NCI-H187 (cell line): ENCODE measurements at places on chromosomes 2 and 18.

- no peak for DNase-seq
Measured at GRCh38 chr18:21257386-21257785, 15.4 kb downstream of the GREB1L start.

DNA sequence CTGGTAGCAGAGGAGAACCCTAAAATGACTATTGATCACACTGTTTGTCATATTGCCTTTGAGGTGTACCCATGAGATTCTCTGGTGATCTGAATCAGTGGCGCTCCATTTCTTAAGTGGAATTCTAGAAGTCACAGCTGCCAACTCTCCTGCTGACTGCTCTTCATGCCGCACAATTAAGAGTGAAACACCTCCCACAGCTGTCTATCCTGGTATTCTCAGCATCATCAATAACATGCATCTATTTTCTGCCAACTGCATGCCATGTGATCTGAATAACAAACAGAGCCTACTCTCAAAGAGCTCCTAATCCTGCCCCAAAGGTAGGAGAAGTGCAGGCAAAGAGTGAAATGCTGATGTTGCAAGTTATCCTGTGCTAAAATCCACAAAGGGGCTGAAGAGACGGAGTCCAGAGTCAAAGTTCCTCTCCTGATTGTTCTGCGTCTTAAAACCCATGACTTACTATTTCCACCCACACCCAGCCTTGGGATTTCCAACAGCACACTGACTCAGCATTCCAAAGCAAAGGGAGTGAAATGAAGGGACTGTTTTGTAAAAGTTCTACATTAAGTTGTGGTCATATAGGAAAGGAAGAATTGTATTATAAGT, 13.7 kb upstream of the DAPL1 start:
- DNase-seq = no peak

DNA sequence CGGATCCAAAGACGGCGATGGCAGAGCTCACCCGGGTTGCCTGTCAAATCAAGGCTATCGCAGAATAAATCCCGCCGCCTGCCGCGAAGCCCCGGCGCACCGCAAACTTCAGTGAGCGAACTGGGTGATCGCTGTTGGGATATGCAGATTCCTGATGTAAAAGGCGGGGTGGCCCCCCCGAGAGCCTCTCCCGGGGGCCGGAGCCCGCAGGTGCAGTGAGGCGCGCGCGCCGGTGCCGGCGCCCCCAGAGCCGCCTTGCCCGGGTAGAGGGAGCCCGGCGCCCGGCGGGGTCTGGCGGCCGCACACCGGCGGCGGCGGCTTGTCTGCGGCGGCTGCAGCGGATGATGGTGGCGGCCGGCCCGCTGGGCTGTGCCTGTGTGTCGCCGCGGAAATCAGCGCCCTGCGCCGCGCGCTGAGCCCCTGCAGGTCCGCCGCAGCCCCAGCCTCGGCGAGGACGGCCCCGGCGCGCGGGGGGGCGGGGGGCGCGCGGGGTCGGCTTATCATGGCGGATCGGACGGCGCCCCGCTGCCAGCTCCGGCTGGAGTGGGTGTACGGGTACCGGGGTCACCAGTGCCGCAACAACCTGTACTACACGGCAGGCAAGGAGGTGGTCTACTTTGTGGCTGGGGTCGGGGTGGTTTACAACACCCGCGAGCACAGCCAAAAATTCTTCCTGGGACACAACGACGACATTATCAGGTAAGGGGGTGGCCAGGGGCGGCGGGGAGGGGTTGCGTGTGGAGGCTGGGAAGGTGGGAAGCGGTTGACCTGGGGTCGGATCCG, 1.3 kb downstream of the EML6 start:
- peak; percentile 53 for DNase-seq

- DNase-seq = no peak
Measured at GRCh38 chr2:42142547-42143184, 26.5 kb upstream of the EML4 start.

DNA sequence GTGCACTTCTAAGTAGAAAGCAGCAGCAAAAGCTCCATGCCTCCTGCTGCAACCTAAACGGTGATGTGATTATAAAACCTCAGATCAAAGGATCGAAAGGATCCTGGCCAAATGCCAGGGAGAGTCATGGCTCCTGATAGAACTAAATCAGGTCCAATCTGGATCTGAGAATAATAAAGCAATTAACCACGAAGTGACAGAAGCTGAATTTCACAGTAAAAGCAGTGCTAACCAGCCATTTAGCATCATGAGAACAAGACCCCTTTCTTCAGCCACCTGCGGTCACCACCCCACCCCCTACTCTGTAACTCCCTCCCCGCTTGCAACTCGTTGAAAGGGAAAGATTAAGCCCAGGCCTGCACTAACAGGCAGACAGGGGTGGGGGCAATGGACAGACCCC, 748.7 kb downstream of the BCL11A start:
- DNase-seq = no peak

GRCh38 chr2:88606371-88607030, 20.8 kb downstream of the EIF2AK3 start:
- no peak for DNase-seq

- DNase-seq = no peak
Measured at GRCh38 chr2:230823264-230823964, 41.3 kb upstream of the ITM2C start.

DNA sequence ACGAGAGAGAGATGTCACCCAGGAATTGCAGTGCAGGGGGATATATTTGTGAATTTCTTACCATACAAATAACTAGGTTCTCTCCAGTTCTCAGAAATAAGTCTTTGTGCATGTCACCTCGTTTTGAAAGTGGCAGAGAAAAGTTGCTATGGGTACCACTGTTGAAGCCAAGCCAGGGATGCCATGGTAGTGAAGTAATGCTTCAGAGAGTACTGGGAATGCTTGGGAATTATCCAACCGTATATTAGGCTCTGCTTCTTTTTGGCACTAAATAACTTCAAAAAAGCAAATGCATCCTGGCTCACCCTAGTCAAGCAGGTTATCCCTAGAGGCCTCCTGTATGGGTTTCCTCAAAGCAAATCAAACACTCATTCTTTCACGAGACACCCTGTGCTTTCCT, 50.7 kb upstream of the DDX18 start:
- no peak for DNase-seq

- no peak for DNase-seq
Measured at GRCh38 chr2:23199115-23199918, 185.7 kb upstream of the KLHL29 start.

- DNase-seq = no peak
Measured at GRCh38 chr18:73691624-73692023, 456.0 kb downstream of the FBXO15 start.

- DNase-seq = no peak
Measured at GRCh38 chr2:152402780-152403759, 68.1 kb downstream of the FMNL2 start.

- no peak for DNase-seq
Measured at GRCh38 chr2:12605936-12606335, 110.8 kb upstream of the TRIB2 start.

- DNase-seq = no peak
Measured at GRCh38 chr18:74378179-74378682, 62.6 kb downstream of the C18orf63 start.

DNA sequence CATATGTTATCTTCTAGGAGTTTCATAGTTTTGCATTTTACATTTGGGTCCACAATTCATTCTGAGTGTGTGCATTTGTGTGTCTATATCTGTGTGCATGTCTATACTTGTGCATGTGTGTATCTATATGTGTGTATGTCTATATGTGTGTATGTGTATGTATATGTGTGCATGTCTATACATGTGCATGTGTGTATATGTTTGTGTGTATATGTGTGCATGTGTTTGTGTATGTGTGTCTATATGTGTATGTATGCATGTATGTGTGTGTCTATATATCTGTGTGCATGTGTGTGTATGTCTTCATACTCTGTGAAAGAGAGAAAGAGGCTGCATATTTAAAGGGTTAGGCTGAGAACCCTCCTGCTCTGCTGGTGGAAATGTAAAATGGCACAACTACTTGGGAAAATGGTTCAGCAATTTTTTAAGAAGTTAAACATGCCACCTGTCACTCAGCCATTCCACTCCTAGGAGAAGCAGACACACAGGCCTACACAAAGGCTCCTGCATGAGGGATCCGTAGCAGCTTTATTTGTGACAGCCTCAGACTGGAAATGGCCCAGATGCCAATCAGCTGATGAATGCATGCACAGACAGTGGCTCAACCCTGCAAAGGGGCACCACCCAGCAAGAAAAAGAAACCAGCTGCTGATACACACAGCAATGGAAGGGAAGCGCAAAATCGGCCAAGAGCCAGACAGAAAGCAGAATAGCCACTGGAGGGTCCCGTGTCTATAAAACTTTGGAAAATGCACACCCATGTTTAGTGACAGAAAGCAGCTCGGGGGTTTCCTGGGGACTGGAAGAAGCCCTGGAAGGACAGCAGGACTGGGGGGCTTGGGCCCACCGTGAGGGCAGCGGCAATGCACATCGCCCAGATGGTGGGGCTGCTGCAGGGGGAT, 146.8 kb downstream of the SEPTIN10 start:
- DNase-seq = peak; percentile 14

DNA sequence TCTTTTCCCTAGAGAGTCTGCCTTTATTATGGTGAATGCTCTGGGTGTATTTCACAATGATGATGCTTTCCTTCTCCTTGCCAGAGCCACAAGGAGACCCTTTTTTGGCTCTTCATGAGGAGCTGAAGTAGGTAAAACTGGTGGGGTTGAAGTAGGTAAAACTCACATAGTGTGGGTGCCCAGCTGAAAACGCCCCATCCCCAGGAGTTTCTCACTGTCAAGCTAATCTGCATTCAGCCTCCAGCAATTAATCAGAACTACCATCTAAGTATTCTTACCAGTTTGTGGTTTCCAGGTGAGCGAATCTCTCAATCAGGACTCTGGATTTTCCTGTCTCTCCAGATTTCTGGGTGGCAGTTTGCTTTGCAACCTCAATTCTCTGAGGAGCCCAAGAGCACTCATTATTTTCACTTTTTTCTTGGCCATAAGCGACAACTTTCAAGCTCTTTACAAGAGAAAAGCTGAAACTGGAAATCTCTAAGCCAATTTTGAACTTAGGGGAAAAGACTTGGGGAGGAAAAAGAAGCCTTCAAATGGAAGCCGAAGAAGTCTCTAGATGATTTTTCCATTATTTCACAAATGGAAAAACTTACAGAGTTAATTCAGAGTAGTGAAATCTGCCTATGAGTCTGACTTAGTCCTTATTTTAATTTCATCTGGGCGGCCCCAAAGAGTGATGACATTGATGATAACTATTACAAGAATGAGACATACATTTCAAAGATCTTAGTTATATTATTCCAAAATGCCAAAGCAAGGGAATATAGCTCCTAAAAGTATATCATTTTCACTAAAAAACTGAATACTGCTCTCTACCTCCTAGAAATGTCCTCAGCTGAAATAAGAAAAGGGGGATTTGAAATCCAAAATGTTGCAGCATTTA, 121.4 kb upstream of the MAP3K20 start:
- DNase-seq = no peak

DNA sequence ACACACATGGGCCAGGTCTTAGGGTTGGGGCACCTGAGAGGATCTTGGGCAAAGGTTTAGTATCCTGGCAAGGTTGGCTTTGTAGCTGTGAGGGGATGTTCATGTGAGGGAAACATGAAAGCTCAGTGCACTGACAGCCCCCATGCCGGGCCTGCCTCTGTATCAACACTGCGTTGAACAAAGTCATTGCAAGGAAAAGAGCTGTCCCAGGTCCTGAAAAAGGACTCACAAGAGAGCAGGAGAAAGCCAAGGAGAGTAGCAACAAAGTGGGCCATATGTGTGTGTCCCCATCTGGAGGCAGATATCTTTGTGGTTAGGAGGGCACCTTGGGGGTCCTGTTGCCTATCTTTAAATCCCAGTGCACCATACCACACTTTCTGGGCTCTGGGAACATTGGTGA, 237.8 kb upstream of the THSD7B start:
- DNase-seq = no peak
